ENCODE measurements at places on chromosomes 3 and 15.
A peak's percentile ranks its signal among the peaks of the same experiment; 100 is the strongest.

- no peak for DNase-seq
Measured at GRCh38 chr3:42205800-42206514, 60.0 kb downstream of the CCK start.

GRCh38 chr15:65400760-65401610, 21.8 kb downstream of the IGDCC4 start:
- DNase-seq = peak; percentile 62

DNA sequence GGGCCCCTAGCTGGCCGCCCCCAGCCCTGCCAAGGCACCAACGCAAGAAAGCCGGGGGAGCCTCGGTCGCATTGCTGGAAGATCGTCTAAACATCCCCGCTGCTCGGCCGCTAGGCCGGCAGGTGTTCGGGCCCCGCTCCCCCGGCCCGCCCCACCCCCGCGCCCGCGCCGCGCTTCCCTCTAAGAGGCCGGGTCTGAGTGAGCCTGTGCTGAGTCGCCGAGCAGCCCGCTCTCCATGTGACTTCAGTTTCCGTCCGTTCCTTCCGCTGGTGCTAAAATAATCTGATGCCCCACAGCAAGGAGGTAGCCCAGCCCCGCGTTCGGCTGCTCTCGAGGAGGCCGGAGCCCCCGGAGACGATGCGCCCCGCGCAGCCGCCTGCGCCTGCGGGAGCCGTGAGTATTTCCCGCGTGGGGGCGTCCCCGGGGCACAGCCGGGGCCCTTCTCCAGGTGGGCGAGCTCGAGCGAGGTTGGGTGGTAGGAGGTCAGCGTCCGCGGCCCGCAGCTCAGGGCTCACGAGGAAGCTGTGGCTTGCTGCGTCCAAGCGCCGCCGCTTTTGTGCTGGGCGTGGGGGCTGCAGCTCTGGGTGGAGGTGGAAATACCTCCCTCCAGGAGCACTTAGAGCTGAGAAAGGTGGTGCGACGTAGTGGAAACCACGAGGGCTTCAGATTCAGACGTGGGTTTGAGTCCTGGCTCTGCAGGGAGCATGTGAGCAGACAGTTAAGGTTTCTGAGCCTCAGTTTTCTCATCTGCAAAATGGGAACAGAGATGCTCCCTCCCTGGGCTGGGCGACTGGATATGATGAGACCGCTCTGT, at the start of gene NRROS:
TSS of gene NRROS (plus strand) at position 212 of the 814 bp plus-strand sequence. CDS start 14,846 bp downstream, outside the sequence.
- DNase-seq = peak; percentile 79

DNA sequence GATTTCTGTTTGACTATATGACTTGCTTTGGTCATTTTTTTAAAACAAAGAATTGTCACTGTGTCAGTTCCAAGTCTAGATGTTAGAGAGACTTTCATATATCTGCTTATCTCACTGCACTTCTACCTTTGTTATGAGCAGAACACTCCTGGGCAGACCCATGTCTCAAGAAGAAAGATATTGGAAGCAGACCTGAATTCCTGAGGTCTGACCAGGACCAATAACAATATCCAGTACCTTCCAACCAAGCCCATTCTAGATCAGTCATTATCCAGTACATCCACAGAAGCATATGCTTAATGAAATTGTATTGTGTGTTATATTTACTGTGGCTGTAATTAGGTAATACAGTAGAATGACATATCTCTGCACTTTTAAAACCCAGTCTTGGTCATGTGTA, 811.3 kb upstream of the GBE1 start:
- DNase-seq = no peak

GRCh38 chr3:68751888-68752287, 180.5 kb downstream of the TAFA4 start:
- DNase-seq = no peak

GRCh38 chr15:64875641-64876223, 34.0 kb downstream of the PLEKHO2 start:
- no peak for DNase-seq

- no peak for DNase-seq
Measured at GRCh38 chr3:119331661-119332060, 37.5 kb downstream of the ARHGAP31 start.

DNA sequence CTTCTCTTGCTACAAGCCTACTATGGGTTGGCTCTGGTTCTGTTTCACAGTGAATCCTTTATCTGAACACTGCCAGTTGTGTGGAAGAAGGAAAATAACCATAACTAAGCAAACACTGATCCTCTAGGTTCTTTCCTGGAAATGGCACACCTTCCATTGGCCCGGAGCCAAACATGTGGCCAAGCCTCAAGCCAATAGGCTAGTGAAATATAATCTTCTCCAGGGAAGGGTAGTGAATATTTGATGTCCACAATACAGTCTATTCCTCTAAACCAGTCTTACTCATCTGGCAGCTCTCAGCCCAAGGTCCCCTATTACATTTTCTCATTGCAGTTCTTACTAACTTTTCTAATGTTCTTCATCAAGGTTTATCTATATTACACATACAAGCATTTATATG, 921.3 kb downstream of the TUSC7 start:
- no peak for DNase-seq

GRCh38 chr3:14379843-14380242, 22.6 kb upstream of the SLC6A6 start:
- DNase-seq = no peak

- DNase-seq = no peak
Measured at GRCh38 chr3:129016720-129017483, 15.8 kb downstream of the EFCC1 start.

DNA sequence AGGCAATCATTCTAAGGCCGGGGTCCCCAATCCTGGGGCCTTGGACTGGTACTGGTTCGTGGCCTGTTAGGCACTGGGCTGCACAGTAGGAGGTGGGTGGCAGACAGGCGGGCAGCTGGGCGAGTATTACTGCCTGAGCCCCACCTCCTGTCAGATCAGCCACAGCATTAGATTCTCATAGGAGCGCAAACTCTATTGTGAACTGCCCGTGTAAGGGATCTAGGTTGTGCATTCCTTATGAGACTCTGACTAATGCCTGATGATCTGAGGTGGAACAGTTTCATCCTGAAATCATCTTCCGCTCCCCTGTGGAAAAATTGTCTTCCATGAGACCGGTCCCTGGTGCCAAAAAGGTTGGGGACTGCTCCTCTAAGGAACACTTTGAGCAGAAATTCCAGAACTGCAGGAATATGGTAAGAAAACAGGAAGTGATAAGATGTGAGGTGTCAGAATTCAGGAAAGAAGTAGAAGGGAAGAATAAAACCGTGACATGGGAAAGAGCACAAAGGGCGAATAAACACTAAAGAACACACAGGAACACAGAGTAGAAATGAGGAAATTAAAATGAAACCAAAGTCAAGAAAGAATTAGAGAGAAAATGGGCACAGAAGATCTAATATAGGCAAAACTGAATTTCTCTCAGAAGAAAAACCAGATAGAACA, 57.6 kb downstream of the PDCD6IP start:
- DNase-seq = no peak

- DNase-seq = no peak
Measured at GRCh38 chr3:184423561-184423960, 43.7 kb downstream of the CHRD start.

DNA sequence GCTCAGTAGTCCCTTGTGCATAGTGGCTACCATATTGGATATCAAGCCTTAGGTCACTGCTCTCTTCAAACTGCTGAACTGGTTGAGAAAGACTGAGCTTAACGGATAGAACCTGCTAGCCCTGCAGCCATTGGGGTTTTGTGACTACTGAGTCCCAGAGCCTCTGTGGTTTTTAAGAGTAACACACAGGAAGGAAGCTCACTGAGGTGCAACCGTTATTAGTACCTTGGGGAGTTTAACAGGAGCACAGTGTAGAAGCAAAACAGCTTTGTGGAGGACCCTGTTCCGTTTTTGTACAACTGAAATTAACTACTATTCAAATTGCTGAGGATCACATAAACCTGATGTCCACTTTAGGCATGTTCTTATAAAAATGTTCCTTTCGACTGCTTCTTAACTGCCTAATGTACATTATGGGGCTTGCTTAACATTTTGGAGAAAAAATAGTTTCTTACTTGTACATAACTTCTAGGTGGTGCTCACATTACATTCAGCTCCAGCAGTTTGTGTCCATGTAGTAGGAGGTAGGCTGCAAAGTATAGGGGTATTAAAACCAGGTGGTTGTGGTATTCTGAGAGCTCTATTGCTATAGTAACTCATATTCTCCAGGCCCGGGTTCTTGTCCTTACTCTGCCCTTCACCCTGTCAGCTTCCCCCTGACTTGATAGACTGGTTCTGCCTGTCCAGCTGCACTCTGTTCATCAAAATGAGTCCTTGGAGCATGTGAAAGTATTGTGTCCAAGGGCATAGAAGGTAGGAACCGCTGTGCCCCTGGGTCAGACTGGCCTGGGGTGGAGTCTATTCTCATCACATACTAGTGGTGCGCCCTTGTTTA, 17.3 kb downstream of the PXK start:
- DNase-seq = no peak

- no peak for DNase-seq
Measured at GRCh38 chr3:25474052-25474451, 46.0 kb downstream of the RARB start.

DNA sequence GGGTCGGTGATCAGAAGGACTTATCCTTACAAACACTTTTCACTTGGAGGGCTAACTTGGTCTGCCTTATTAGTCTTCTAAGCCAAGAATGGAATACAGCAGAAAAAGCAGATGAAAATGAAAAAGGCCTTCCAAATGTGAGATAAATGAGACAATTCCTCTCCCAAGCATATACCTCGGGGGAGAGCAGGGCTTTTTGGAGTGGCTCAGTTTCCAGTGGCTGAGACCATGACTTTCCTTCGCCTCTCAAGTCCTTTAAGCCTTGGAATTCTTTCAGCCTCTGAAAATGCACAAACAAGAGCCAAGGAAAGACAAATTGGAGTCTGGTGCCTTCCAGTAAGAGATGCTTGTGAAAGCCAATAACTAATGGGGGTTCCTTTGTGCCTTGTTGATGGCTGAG, 130.9 kb downstream of the DTWD1 start:
- no peak for DNase-seq

DNA sequence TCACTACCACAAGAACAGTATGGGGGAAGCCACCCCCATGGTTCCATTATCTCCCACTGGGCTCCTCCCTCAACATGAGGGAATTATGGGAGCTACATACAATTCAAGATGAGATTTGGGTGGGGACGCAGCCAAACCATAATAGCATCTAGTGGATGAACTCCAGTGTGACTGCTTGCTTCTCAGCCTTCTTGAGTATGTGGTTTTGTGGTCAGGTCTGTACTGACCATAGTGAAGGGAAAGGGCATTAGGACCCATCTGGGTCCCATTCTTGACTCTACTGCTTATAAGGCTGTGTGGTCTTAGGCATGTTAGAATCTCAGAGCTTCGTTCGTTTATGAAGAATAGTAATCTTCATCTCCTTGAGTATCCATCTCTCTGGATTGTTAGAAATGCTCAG, 81.4 kb downstream of the CGNL1 start:
- DNase-seq = no peak

GRCh38 chr15:31974855-31975829, 55.2 kb upstream of the CHRNA7 start:
- DNase-seq = peak; percentile 35

DNA sequence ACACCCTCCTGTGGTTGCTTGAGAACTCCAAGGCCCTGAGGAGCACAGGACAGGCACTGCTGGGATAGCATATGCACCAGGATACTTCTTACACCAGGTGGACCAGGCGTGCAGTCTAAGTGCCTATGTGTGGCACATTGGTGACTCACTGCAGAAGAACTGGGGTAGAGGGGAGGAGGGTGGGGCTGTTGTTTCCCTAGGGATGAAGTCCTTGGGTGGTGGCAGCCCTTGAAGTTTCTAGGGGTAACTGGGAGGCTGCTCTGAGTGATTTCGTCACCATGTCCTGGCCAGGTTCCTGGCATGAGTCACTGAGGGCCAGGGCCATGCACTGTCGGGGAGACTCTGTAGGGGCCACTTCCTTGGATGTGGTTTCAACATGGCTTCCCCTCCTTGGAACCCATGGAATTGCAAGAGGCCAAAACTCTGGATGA, 15.9 kb downstream of the MYZAP start:
- DNase-seq = no peak

DNA sequence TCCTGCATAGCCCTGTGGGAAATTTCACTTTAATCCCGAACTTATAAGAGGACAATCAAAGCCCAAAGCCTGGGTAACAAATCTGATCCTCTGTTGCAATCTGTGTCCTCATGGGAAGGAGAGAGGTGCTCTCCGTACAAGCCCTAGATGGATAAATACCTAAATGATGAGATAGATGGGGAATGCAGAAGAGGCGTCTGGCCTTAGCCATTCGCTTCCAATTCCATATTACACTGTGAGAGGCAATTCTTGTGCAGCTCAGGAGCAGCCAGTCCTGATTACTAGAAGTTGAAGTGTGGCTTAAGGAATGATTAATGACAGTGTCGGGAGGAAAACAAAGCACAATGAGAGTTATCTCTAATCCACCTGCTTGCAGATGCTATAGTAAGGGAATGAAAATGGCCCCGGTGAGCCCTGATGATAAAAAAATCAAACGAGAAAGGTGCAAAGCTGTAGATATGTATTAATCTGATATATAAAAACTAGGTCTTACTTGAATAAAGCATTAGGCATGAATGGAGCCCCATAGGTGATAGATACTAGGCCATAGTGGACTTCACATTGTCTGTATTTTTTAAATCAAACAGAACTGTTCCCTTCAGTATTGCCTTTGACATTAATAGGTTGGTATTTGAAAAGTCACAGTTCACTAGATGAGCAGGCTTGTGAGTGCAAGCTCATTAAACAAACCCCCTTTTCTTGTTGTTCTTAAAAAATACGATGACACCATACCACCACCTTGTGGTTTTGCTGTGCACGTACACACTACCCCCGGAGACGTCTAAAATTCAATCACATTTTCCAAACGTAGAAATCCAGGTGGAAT, 54.2 kb upstream of the TMCO5A start:
- no peak for DNase-seq

DNA sequence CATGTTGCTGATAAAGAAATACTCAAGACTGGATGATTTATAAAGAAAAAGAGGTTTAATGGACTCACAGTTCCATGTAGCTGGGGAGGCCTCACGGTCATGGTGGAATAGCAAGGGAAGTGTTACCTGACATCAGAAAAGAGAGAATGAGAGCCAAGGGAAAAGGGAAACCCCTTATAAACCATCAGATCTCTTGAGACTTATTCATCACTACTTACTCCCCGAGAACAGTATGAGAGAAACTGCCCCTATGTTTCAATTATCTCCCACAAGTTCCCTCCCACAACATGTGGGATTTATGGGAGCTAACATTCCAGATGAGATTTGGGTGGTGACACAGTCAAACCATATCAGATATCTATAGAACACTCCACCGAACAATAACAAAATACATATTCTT, 904.6 kb downstream of the PDCD6IP start:
- DNase-seq = no peak

DNA sequence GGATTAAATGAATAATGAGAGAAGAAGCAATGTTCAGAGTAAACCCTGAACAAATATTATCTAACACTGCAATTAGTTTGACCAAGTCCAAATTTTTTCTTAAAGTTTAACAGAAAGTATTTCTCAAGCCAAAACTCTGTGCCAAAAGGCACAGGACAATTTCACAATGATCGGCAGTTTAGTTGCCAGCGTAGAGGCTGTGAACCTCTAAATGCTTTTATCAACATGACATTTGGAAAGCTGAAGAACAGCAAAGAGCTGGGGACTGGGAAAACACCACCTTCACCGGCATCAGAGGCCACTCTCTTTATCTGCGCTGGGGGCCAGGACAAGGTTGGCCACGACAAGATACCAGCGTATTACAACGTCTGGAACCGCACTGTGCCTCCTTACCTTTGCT, 125.6 kb downstream of the ADAMTS17 start:
- DNase-seq = no peak

- DNase-seq = no peak
Measured at GRCh38 chr3:45817831-45818522, 21.6 kb upstream of the SLC6A20 start.
